ENCODE measurements at places on chromosomes 1 and 21. TPM values are rescaled to one million over a fixed set of nuclear protein-coding genes. Genes with fewer than 3 reads are reported as not detected.

DNA sequence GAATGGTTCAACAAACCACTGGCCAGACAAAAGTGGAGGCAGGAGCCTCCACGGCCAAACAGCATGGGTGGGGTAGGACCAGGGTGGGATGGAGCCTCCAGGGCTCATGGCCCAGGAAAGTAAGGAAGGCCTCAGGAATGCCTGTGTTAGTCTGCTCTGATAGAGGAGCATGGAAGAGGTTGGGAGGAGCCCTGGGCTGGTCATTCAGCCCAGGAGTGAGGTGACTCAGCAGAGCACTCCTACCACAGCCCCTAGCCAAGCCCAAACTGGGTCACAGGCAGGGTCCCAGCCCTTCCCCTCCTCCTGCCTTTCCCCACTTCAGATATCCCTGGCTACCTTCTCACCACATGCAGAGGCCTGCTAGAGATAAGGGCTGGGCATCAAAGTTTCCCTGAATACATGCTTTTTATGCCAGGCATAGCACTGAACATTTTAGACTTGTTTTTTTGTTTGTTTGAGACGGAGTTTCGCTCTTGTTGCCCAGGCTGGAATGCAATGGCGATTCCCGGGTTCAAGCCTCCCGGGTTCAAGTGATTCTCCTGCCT lies 3.1 kb upstream of the SHISA4 start:
- DNase-seq: no peak

RRP15 gene
- 21.4 TPM for polyA plus RNA-seq

GRCh38 chr1:109895720-109896504 lies 14.7 kb upstream of the CSF1 start:
- DNase-seq: no peak

DNA sequence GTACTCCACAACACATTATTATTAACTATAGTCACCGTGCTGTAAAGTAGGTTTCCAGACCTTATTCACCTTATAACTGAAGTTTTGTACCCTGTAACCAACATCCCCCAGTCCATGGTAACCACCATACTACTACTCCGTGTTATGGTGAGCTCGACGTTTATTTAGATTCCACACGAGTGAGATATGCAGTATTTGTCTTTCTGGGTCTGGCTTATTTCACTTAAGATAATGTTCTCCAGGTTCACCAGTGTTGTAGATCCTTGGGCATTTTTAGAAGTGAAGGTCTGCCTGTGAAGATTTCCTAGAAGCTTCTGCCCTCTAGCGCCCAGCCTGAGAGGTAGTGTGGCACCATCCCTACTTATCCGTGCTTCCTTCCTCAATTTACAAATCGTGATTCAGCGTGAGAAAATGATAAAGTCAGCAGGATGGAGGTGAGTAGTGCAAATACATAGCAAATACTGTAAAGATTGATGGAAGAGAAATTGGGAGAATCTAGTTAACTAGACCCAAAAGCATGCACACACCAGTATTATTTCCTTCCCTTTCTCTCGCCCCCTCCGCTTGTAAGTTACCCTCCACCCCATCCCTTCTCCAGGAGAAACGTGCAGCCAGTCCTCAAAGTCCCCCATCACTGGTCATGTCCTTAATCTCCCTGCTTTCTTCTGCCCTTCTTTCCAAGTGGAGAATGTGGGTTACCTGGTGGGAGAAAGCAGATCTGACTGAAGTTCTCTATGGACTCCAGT lies 36.0 kb upstream of the DISC1 start:
- DNase-seq: no peak

TDRD10 gene
- 0.67 TPM for polyA plus RNA-seq

DNA sequence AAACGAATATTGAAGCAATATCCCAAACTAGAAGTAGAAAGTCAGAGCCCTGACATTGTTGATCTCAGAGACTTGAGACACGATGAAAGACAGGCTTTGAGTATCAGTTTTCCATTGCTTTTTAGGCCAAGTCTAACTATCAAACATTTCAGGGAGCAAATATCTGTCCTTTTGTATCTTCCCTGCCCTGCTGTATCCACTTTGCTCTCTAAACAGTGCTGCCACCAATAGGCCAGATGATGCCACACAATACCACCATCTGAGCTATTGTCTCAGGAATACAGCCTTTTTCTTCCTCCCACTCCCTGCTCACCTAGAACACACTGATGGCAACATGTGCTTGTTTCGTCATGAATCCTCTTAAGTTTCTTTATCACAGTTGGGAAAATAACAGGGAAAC lies 62.6 kb upstream of the SPAG17 start:
- DNase-seq: no peak

GRCh38 chr1:239676522-239677273 lies 290.3 kb downstream of the CHRM3 start:
- DNase-seq: no peak

ADIPOR1 gene
- 89.6 TPM for polyA plus RNA-seq

DENND2D gene
- polyA plus RNA-seq: 4.0 TPM

ALX3 gene
- not detected for polyA plus RNA-seq

DNA sequence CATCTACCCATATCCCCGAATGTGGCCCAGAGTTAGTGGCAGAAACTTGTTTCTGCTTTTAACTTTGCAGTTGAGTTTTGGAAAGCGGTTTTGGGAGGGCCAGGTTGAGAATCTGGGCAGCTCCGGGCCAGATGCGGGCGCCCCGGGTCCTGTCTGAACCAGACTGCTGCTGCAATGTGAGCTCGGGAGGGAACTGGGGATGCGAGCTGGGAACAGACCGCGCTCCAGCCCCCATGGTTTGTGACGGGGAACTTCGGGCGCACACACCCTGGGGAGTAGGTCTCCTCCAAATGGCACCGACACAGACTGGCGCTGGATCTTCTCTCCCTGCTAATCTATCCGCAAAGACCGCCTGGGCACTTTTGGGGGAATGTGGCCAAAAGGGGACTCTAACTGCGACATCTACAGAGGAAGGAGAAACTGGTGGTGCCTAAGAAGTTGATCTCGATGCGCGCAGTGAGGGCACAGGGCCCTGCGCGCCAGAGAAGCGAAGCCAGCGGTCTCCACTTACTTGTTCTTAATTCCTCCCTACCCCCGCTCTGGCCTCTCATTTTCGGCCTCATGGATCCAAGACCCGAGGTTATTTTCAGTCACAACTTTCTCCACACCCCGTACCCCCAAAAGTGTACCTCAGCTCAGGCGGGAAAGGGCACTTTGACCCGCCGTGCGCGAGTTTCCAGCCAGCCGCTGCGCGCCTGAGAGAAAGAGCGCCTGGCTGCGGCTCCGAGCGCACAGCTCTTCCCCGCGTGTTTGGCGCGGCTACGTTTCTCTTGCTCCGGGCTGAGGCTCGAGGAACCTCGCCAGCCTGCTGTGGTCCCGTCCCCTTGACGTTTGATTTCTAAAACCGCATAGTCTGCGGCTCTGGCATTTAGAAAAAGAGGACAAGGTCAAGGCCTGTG lies 411.0 kb upstream of the ESRRG start:
- DNase-seq: no peak

GRCh38 chr1:222040121-222040805 lies 298.4 kb upstream of the DUSP10 start:
- no peak for DNase-seq

KRTAP19-6 gene
- not detected for polyA plus RNA-seq

GRCh38 chr1:95699149-95699953 lies 465.3 kb downstream of the RWDD3 start:
- no peak for DNase-seq

DNA sequence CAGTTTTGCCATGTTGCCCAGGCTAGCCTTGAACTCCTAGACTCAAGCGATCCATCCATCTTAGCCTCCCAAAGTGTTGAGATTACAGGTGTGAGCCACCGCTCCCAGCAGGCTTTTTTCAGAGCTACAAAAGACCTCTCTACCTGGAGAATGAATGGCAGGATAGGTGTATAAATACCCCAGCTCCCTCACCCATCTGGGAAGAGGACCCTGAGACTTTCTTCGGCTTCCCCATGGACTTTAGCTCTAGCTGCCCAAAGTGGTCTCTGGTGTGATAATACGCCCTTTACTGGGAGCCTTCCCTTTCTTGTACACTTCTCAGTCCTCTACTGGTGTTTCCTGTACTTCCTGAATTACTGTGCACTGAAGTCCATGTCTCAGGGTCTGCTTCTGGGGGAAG lies 60.6 kb downstream of the PTP4A2 start:
- DNase-seq: no peak

DNA sequence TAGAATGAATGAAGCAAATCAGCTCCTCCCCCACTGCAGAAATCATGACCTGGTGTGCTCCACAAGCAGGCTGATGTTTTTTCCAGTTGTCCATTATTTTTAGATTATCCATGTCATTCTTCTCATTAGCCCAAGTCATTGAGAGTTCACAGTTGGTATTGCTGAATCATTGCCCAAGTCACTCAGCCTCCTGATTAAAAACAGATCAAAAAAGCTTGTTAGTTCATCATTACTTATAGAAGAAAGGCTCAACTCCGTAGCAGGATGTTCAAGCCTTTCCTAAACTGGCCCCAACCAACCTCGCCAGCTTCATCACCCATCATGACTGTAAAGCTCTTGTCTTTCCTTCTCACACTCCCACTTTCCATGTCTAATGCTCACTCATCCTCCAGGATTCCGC lies 161.3 kb upstream of the CTTNBP2NL start:
- DNase-seq: no peak
